Body of pancreas (tissue), 4 donors: ENCODE measurements at places on chromosomes 13 and 19. TPM values are rescaled to one million over a fixed set of nuclear protein-coding genes. Genes with fewer than 3 reads are reported as not detected.

- H3K27me3 ChIP-seq = no peaks in the 10 kb centered on the region
- H3K4me3 ChIP-seq = no peak overlapping the region
- H3K27ac ChIP-seq = no peak overlapping the region
- H3K4me1 ChIP-seq = peaks cover 11% of the 10 kb centered on the region
- DNase-seq = peak; percentile 40
- no peaks in the 10 kb centered on the region for H3K36me3 ChIP-seq
These were observed 10.8 kb downstream of the F2RL3 start for GRCh38 chr19:16899566-16900075.

GRCh38 chr13:31240921-31241320 lies 41.1 kb downstream of the B3GLCT start:
- no peaks in the 10 kb centered on the region for H3K36me3 ChIP-seq
- DNase-seq = no peak
- no peaks in the 10 kb centered on the region for H3K4me1 ChIP-seq
- H3K27me3 ChIP-seq = no peaks in the 10 kb centered on the region

- no peaks in the 10 kb centered on the region for H3K27me3 ChIP-seq
- H3K27ac ChIP-seq = no peak overlapping the region
- no peaks in the 10 kb centered on the region for H3K4me1 ChIP-seq
- DNase-seq = no peak
- H3K36me3 ChIP-seq = no peaks in the 10 kb centered on the region
These were observed 41.4 kb upstream of the ZNF83 start for GRCh38 chr19:52679598-52679997.

GRCh38 chr13:30915691-30916541 lies 9.8 kb downstream of the MEDAG start:
- H3K4me1 ChIP-seq = no peaks in the 10 kb centered on the region
- no peak for DNase-seq
- no peaks in the 10 kb centered on the region for H3K36me3 ChIP-seq
- no peak overlapping the region for H3K27ac ChIP-seq
- H3K4me3 ChIP-seq = no peak overlapping the region
- H3K27me3 ChIP-seq = no peaks in the 10 kb centered on the region

GRCh38 chr19:18301718-18302111 lies 20.3 kb upstream of the JUND start:
- H3K27me3 ChIP-seq = no peaks in the 10 kb centered on the region
- no peak overlapping the region for H3K4me3 ChIP-seq
- no peak overlapping the region for H3K27ac ChIP-seq
- H3K4me1 ChIP-seq = peaks cover 33% of the 10 kb centered on the region

DNA sequence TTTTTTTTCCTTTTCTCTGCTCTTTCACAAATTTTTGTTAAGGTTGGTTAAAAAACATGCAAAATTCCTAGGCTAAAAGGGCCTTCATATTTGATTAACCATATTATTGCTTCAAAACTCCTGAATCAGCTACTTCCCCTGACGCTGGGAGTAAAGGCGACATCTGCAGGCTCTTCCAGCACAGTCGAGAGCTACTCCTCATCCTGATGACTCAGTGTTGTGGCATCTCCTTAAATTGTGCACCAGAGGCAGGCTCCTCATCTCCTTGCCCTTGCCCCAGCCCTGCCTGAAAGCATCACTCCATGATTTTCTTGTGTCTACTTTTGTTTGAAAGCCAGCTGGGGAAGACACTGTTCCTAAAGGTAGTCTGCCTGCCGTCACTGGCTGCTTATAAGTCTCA lies 24.5 kb upstream of the SOX1 start:
- no peak for DNase-seq
- no peak overlapping the region for H3K4me3 ChIP-seq

- no peak overlapping the region for H3K27ac ChIP-seq
- H3K36me3 ChIP-seq = peaks cover 6% of the 10 kb centered on the region
- no peak overlapping the region for H3K4me3 ChIP-seq
- no peaks in the 10 kb centered on the region for H3K27me3 ChIP-seq
- no peaks in the 10 kb centered on the region for H3K4me1 ChIP-seq
These were observed 113.0 kb downstream of the ATP11A start for GRCh38 chr13:112802802-112803195.

Gene CYP2S1
- total RNA-seq = 6.7 TPM

Gene PROZ
- not detected for total RNA-seq

Gene SLC7A10
- total RNA-seq = 5.3 TPM

Gene ZNF709
- total RNA-seq = 2.3 TPM

Gene SERPINE3
- total RNA-seq = not detected

Gene TSHZ3
- total RNA-seq = 1.3 TPM
